ENCODE measurements at places on chromosomes 2 and 18.

GRCh38 chr2:113060396-113060795 is 1.4 kb downstream of the IL36RN start:
- DNase-seq, result no peak

GRCh38 chr18:55064073-55064472 is 104.8 kb upstream of the CCDC68 start:
- no peak for DNase-seq

- DNase-seq, result no peak
These were observed 15.2 kb upstream of the CHAC2 start for GRCh38 chr2:53752385-53752784.

GRCh38 chr18:6959110-6959509 is 158.5 kb downstream of the LAMA1 start:
- DNase-seq, result no peak

- no peak for DNase-seq
These were observed 62.8 kb downstream of the PXDN start for GRCh38 chr2:1681323-1682180.

DNA sequence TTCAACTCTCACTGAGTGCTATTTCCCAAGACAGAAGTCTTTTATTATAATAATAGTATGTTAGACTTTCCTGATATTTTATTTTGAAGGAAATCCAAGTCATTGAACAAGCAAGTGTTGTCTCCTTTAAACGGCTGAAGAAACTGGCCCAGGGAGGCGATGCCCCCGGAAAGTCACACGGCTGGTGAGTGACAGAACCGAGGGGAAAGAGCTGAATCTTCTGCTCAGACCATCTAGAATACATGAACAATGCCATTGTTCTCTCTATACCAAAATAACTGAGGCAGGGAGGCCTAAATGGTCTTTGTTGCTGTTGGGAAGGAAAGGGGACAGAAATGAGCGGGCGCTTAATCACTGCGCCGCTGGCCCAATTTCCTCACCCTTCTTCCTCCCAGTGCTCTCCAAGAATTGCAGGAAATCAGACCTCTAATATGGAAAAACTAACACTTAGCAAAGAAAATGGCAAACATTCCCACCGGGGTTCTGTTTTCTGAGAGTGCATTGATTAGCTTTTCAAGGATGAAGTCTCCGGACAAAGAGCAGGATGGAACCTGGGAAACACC is 101.5 kb downstream of the KLF7 start:
- no peak for DNase-seq

- DNase-seq, result no peak
These were observed 431.5 kb downstream of the ARHGAP15 start for GRCh38 chr2:143560724-143561123.

DNA sequence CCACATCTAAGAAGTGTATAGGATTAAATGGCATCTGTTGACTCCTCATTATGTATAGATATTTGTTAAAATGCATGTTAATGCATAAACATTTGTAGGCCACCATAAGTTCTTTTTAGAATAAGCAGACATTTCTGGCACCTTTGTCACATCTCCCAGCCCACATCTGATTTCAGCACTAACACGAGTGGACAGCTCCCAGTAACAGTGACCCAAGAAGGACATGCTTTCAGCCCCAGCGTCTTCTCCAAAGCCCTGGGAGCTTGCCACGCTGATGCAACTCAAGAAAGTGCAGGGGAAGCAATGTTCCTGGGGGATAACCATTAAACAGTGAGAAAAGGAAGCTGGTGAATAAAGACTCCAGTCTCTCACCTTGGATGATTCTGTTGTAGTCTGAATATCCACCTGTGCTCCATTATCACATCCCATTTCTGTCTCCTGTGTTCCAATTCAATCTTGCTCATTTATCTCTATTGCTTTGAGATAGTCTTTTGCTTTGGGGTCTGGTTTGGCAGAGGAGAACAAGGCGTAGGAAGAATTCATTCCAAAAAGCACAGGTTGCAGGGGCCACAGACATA is 182.6 kb upstream of the THSD7B start:
- peak; percentile 45 for DNase-seq

DNA sequence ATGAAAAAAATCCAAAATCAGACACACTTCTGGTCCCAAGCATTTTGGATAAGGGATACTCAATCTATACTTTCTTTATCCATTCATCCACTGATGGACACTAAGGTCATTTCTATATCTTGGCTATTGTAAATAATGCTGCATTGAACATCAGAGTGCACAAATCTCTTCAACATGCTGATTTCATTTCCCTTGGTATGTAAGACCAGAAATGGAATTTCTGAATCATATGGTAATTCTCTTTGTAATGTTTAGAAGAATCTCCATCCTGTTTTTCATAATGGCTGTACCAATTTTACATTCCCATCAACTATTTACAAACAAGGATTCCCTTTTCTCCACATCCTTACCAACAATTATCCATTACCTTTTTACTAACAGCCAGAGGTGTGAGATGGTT is 33.7 kb upstream of the MCM6 start:
- no peak for DNase-seq

GRCh38 chr2:234535464-234535863 is 38.6 kb upstream of the ARL4C start:
- DNase-seq, result no peak

DNA sequence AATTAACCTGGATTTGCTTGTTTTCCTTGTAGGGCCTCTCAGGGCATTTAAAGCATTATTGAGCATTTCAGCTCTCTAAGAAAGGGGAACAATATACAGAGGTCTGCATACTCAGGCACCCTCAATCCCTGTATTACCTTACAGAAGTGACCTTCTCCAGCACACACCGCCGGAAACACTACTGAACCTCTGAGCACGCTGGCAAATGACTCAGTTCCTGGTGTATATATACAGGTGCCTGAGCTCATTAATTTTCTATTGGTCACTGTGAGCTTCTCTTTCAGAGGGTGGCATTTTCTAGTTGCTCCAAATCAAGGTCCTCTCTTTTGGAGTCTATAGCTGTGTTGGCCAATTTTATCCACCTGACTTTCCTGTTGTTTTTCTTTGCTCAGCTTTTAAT is 85.2 kb upstream of the COPS8 start:
- no peak for DNase-seq

- DNase-seq, result no peak
These were observed 29.8 kb downstream of the CDC42EP3 start for GRCh38 chr2:37641582-37642171.

DNA sequence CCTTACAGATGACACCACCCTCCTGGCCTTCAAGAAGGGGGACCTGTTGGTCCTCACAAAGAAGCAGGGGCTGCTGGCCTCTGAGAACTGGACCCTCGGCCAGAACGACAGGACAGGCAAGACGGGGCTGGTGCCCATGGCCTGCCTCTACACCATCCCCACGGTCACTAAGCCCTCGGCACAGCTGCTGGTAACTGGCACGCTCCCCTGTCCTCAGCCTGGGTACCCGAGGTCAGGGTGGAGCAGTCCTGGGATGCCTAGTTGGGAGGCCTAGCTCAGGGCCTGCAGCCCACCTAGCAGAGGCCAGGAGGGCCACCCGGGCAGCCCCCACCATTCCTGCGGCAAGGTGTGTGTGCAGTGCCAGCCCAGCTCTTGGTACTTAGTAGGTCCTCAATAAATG is 16.3 kb upstream of the GPR17 start:
- DNase-seq, result no peak

GRCh38 chr18:60755134-60755533 is 382.6 kb upstream of the MC4R start:
- no peak for DNase-seq

GRCh38 chr2:44320832-44321231 is 40.5 kb downstream of the PREPL start:
- DNase-seq, result no peak

DNA sequence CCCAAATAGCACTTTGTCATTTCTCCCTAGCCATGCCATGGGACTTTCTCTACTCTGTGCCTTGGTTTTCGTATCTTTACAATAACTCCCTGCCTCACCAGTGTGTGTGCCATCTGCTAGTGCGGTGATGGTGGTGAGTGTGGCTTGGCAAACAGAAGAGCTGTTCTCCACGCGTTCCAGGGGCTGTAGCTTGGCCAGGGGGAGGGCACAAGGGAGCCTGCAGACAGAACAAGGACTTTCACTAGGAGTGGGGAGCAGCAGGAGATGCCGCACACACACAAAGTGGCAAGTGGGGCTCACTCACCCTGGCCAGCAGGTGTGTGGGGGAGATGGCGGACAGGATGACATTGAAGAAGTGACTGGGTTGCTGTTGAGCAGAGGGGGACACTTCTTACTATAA is 196.9 kb downstream of the HAUS1 start:
- DNase-seq, result peak; percentile 45
